ENCODE measurements at places on chromosomes 16 and 17. TPM values are rescaled to one million over a fixed set of nuclear protein-coding genes. Genes with fewer than 3 reads are reported as not detected.

SMTNL2 gene
- total RNA-seq: not detected

HBQ1 gene
- total RNA-seq: 3.9 TPM

EFCAB13 gene
- total RNA-seq: 6.5 TPM

CDC27 gene
- total RNA-seq: 115 TPM

VWA3A gene
- total RNA-seq: under 0.01 TPM

SP6 gene
- total RNA-seq: 0.65 TPM

CASKIN2 gene
- total RNA-seq: 7.0 TPM

CBX4 gene
- 6.5 TPM for total RNA-seq

WFDC1 gene
- not detected for total RNA-seq

KRTAP17-1 gene
- not detected for total RNA-seq

SOX15 gene
- total RNA-seq: not detected

ITGAD gene
- not detected for total RNA-seq

TEKT1 gene
- not detected for total RNA-seq

CREBBP gene
- 10.0 TPM for total RNA-seq

KRT27 gene
- not detected for total RNA-seq

CA5A gene
- total RNA-seq: not detected

CD300LB gene
- total RNA-seq: not detected

HOXB7 gene
- total RNA-seq: 8.4 TPM

MT4 gene
- total RNA-seq: not detected

P2RX5 gene
- total RNA-seq: 0.32 TPM

FBXW10 gene
- not detected for total RNA-seq

NUPR1 gene
- total RNA-seq: under 0.01 TPM

KRT15 gene
- 0.65 TPM for total RNA-seq

EXOC3L1 gene
- total RNA-seq: 29.9 TPM

KCNH6 gene
- total RNA-seq: under 0.01 TPM

CEP131 gene
- total RNA-seq: 11.6 TPM

VMO1 gene
- total RNA-seq: 1.7 TPM

SPNS3 gene
- total RNA-seq: not detected

SNRNP25 gene
- 46.4 TPM for total RNA-seq

HOXB13 gene
- not detected for total RNA-seq

CARD14 gene
- not detected for total RNA-seq

LGALS9 gene
- 62.2 TPM for total RNA-seq

Data from epithelial cell of umbilical artery (primary cell).